ENCODE measurements at places on chromosomes 6 and 20.
A peak's percentile ranks its signal among the peaks of the same experiment; 100 is the strongest.

DNA sequence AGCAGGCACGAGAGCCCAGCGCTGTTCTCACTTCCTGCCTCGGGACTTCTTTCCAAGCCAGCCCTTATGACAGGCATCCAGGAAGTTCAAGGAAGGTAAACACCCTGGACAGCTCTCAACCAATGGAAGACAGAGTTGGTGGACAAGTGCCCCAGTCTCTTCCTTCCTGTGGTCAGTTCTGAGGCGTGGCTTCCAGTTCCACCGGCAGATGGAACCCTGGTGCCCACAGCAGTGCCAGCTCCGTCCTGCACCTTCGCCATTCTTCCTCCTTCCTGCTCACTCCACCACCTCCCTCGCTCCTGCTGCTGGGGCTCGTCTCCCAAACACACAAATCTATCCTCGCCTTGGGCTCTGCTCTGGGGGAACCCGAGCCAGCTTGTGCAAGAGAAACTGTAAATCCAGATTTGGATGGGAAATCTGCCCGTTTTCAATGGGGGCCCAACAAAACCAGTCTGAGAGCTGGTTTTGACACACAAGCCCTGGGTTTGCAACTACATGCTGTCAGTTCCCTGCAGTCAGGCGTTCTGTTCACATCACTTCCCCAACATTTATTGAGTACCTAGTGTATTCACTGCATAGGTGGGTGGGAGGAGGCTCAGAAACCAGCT is 162.7 kb downstream of the GRM4 start:
- DNase-seq, result peak; percentile 66

GRCh38 chr6:98203170-98203806 is 631.1 kb upstream of the POU3F2 start:
- no peak for DNase-seq

DNA sequence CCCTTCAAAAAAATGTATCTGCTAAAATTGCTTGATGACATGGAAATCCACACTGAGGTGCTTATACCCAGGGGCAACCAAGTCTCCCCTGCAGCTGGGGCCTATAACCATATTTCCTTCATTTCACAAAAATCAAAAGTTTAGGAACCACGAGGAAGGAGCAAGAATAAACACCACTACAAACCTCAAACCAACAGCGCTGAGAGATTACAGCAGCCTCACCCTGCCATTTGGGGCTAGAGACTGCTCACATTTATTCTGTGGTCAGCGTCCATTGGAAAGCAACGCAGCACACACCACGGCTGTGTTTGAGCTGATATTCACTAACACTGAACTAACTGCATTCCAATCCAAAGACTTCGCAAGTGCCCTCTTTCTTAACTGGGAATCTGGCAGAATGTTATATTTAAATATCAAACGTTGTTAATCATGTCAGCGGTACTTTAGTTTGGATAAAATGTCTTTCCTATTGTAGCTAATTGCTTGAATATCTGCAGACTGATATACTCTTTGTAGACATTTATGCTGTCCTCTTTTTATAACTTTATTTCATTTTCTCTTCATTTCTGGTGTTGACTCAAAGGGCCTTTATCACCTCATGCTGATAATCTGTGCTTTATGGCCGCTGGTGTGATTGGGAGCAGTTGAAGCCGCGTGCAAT is 94.6 kb downstream of the FOXA2 start:
- DNase-seq, result no peak

DNA sequence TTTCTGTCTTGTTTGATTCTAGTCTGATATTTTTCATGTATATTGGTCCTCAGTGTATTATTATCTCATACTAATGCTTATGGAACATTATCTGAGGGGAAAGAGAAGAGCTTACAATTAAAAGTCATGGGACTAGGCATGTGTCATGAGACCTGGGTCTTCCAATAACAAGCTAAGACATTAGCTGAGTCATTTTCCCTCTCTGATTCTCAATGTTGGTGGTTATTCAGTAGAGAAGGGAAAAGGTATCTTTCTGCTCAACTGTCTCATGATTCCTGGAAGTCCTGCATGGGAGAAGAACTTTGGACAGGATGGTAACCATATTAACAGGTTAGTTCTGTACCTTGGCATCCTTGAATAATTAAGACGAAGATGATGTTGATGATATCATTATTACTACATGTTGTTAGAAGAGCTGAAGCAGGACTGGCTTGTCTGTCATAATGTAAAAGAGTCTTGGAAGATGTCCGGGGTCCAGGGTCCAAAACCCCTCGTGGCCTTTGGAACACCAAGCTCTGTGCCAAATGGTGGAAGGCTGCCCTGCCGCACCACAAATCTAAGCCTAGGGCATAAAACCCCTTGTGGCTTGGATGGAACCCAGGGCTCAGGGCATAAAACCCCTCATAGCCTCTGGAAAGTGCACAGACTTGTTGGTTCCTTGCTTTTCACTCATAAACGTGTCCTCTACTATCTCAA is 19.1 kb downstream of the TRIM38 start:
- no peak for DNase-seq

GRCh38 chr6:38459291-38459690 is 180.4 kb downstream of the BTBD9 start:
- no peak for DNase-seq

DNA sequence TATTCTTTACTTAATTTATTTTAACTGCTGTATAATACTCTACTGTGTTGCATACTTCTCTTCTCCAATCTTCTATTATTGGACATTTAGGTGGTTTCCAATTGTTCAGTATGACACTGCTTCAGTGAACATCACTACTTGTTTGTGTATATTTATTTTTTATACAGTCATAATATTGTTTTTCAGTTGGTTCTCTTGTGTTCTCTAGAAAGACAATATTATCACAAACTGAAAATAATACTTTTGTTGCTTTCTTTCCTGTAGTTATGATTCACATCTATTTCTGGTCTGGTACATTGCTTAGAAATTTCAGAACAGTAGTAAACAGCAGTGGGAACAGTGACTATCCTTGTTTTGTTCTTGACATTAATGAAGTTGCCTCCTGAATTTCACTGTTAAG is 62.8 kb upstream of the GTSF1L start:
- DNase-seq, result no peak

Data from ureter (tissue), 1 donor.